ENCODE measurements at places on chromosomes 1 and 21. TPM values are rescaled to one million over a fixed set of nuclear protein-coding genes. Genes with fewer than 3 reads are reported as not detected.

Gene TRNP1
- 142 TPM for total RNA-seq

Gene ARTN
- total RNA-seq, result 22.8 TPM

Gene KRTAP11-1
- total RNA-seq, result not detected

Gene SMCP
- not detected for total RNA-seq

Gene SIM2
- total RNA-seq, result 0.56 TPM

Gene LRRIQ3
- total RNA-seq, result 1.2 TPM

Gene MUTYH
- 22.1 TPM for total RNA-seq

Gene MYBPH
- total RNA-seq, result not detected

Gene LCE2A
- not detected for total RNA-seq

Gene TMEM183A
- 58.1 TPM for total RNA-seq

Gene SLFNL1
- 0.17 TPM for total RNA-seq

Gene SAMD11
- not detected for total RNA-seq

Gene ZNF593OS
- total RNA-seq, result not detected

Gene CD1C
- total RNA-seq, result not detected

Gene CLCNKB
- total RNA-seq, result not detected

Gene AMY2B
- 5.4 TPM for total RNA-seq

Gene GPR61
- total RNA-seq, result not detected

Gene RPE65
- under 0.01 TPM for total RNA-seq

Gene ILDR2
- not detected for total RNA-seq

Gene OR2L3
- 0.21 TPM for total RNA-seq

Gene KCNA2
- not detected for total RNA-seq

Gene PPM1J
- total RNA-seq, result 10.7 TPM

Gene PRKAA2
- total RNA-seq, result 5.8 TPM

Gene LDLRAD1
- not detected for total RNA-seq

Gene RIPPLY3
- 0.13 TPM for total RNA-seq

Gene DDR2
- 154 TPM for total RNA-seq

Gene CCDC18
- total RNA-seq, result 4.2 TPM

Gene AGT
- total RNA-seq, result not detected

Gene HLX
- total RNA-seq, result 0.33 TPM

Gene EXTL1
- total RNA-seq, result 6.8 TPM

Gene ZFP69
- 3.5 TPM for total RNA-seq

Gene MYOM3
- 1.8 TPM for total RNA-seq

Gene TMPRSS15
- total RNA-seq, result not detected

Gene BNIPL
- 0.17 TPM for total RNA-seq

Gene FCRLB
- total RNA-seq, result 0.67 TPM

Gene TRIM17
- 6.7 TPM for total RNA-seq

Measured in mammary epithelial cell (primary cell).